Aorta (tissue), 5 donors: ENCODE measurements at places on chromosomes 5 and 9. TPM values are rescaled to one million over a fixed set of nuclear protein-coding genes. Genes with fewer than 3 reads are reported as not detected.
A peak's percentile ranks its signal among the peaks of the same experiment; 100 is the strongest.

The DRD1 gene
- 0.62 TPM for total RNA-seq

The FREM1 gene
- total RNA-seq: 18.9 TPM

The SLC4A9 gene
- total RNA-seq: not detected

The RMND5B gene
- 35.0 TPM for total RNA-seq

The CD180 gene
- 3.0 TPM for total RNA-seq

The UNC5A gene
- not detected for total RNA-seq

The EGFL7 gene
- total RNA-seq: 308 TPM

The COL27A1 gene
- total RNA-seq: 36.9 TPM

DNA sequence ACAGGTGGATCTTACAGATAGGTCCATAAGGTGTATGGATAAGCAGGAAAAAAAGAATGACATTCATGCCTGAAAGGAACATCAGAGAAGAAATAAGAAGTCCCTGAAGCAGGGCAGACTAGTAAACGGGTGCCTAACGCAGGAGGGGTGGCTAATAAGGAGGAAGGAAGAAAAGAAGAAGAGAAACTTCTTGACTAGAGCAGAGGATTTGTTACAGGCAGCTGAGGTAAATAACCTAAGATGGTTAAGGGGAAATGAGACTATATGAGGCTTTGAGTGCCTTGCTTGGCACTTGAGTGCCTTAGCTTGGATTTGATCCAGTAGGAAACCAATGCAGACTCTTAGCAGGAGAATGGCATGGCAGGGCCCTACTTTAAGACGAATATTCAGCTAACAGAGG lies 313.5 kb upstream of the PDE4D start:
- DNase-seq: no peak
- no peaks in the 10 kb centered on the region for H3K36me3 ChIP-seq
- no peak overlapping the region for H3K4me3 ChIP-seq

DNA sequence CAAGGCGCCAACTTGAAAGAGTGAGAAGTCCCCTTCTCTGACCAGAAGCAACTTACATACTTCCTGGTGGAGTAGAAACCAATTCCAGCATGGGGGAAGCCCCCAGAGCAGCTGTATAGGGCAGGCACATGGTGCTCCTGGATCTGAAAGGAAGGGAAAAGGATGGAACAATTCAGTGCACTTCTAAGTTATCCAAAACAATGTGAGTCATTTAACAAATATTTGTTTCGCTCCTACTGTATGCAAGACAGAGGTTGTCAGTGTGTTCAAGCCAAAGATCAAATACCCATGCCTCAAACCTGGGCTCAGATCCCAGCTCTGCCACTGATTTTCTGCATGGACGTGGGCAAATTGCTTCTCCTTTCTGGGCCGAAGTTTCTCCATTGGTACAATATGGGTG lies 67.1 kb downstream of the LHX2 start:
- DNase-seq: no peak
- H3K27me3 ChIP-seq: no peaks in the 10 kb centered on the region
- no peak overlapping the region for H3K27ac ChIP-seq
- H3K4me3 ChIP-seq: no peak overlapping the region

DNA sequence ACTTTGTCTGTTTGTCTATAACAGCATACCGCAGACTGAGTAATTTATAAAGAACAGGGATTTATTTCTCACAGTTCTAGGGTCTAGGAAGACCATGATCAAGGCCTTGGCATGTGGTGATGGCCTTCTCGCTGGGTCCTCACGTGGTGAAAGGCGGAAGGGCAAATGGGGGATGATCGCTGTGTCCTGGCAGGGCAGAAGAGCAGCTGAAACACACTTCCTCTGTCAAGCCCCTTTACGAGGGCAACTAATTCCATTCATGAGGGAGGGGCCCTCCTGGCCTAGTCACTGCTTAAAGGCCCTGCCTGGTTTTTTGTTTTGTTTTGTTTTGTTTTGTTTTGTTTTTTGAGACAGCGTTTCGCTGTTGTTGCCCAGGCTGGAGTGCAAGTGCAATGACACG lies 41.9 kb upstream of the UBTD2 start:
- no peaks in the 10 kb centered on the region for H3K27me3 ChIP-seq
- H3K4me1 ChIP-seq: no peaks in the 10 kb centered on the region
- H3K27ac ChIP-seq: no peak overlapping the region
- DNase-seq: no peak

DNA sequence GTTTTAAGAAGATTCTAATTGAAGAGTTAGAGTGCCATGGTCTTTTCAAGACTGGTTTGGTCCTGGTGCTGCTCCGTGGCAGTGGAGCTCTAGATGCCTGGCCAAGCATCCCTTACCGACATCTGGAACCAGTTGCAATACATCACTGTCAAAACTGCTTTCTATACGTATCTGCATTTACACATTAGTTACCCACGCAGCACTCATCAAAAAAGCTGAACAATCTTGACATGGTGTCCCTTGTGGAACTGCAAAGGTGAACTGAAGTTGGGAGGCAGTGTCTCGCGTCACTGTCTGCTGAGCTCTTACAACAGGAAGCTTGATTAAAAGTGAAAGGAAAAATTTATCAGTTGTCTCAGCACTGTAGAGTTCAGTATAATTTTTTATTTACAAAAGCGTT lies 82.6 kb downstream of the PBX3 start:
- no peak for DNase-seq
- H3K27me3 ChIP-seq: no peaks in the 10 kb centered on the region
- no peaks in the 10 kb centered on the region for H3K4me1 ChIP-seq
- H3K36me3 ChIP-seq: no peaks in the 10 kb centered on the region
- H3K27ac ChIP-seq: no peak overlapping the region

- peaks cover 2% of the 10 kb centered on the region for H3K36me3 ChIP-seq
- no peak overlapping the region for H3K27ac ChIP-seq
- peaks cover 4% of the 10 kb centered on the region for H3K27me3 ChIP-seq
- H3K4me3 ChIP-seq: no peak overlapping the region
- no peak for DNase-seq
Observed at GRCh38 chr5:73390972-73391371, 57.6 kb downstream of the FOXD1 start.

DNA sequence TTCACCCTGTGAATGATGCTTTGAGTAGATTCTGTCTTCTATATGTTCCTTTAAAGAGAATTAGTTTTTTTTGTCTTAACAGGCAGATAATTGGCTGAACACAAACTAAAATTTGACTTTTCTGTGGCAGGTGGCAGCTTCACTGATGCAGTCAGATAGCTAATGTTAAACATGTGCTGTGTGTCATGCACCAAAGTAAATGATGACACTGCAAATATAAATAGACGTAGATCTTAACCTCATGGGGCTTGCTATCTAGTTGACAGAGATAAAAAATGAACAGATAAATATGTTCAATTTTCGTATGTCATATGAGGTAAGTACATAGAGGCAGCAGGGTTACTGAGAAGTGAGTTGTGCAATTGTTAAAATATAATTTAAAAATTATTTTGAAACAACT lies 82.7 kb downstream of the PARP8 start:
- H3K27ac ChIP-seq: no peak overlapping the region
- no peaks in the 10 kb centered on the region for H3K4me1 ChIP-seq
- no peak overlapping the region for H3K4me3 ChIP-seq
- H3K36me3 ChIP-seq: no peaks in the 10 kb centered on the region

- H3K27ac ChIP-seq: peak overlapping the region; percentile 88
- no peaks in the 10 kb centered on the region for H3K4me1 ChIP-seq
- H3K27me3 ChIP-seq: no peaks in the 10 kb centered on the region
- H3K4me3 ChIP-seq: peak overlapping the region; percentile 24
- DNase-seq: no peak
Observed at GRCh38 chr5:140106805-140107311, 7.1 kb upstream of the PURA start.

DNA sequence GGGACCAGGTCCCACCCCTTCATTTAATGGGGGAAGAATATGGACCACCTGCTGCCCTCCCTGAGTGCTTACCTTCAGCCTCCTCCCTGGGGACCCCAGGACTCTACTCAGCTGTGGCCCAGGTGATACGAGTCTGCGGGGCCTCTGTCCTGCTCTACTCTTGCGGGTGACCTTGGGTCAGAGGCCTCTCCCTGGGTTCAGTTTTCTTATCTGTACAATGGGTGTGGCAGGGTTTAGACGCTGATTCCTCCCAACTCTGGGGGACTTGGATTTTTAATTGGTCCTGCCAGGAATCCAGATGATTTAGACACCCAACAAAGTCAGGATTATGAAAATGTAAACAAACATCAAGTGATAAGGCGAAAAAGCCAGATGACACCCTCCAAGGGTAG lies 25.0 kb downstream of the FAM163B start:
- DNase-seq: no peak
- no peaks in the 10 kb centered on the region for H3K4me1 ChIP-seq
- no peaks in the 10 kb centered on the region for H3K36me3 ChIP-seq
- no peak overlapping the region for H3K27ac ChIP-seq
- H3K27me3 ChIP-seq: no peaks in the 10 kb centered on the region

GRCh38 chr9:115758441-115758840 lies 395.1 kb upstream of the PAPPA start:
- DNase-seq: no peak
- peaks cover 2% of the 10 kb centered on the region for H3K4me1 ChIP-seq
- H3K27me3 ChIP-seq: no peaks in the 10 kb centered on the region
- no peak overlapping the region for H3K4me3 ChIP-seq

GRCh38 chr5:85000671-85001070 lies 616.0 kb upstream of the EDIL3 start:
- no peaks in the 10 kb centered on the region for H3K4me1 ChIP-seq
- peaks cover 1% of the 10 kb centered on the region for H3K27me3 ChIP-seq
- no peak overlapping the region for H3K4me3 ChIP-seq
- DNase-seq: no peak
- no peaks in the 10 kb centered on the region for H3K36me3 ChIP-seq

- no peak overlapping the region for H3K27ac ChIP-seq
- no peaks in the 10 kb centered on the region for H3K36me3 ChIP-seq
- H3K4me3 ChIP-seq: no peak overlapping the region
Observed at GRCh38 chr5:149138182-149138923, 2.9 kb upstream of the ABLIM3 start.

GRCh38 chr5:16615741-16616535 lies 859 bp downstream of the RETREG1 start:
- H3K4me3 ChIP-seq: peak overlapping the region; percentile 60
- no peaks in the 10 kb centered on the region for H3K36me3 ChIP-seq
- no peaks in the 10 kb centered on the region for H3K4me1 ChIP-seq
- H3K27ac ChIP-seq: no peak overlapping the region
- no peaks in the 10 kb centered on the region for H3K27me3 ChIP-seq
- DNase-seq: no peak

- no peaks in the 10 kb centered on the region for H3K4me1 ChIP-seq
- no peaks in the 10 kb centered on the region for H3K27me3 ChIP-seq
- H3K4me3 ChIP-seq: no peak overlapping the region
- DNase-seq: no peak
Observed at GRCh38 chr5:67543720-67544270, 347.2 kb upstream of the CD180 start.

- no peaks in the 10 kb centered on the region for H3K27me3 ChIP-seq
- H3K4me1 ChIP-seq: no peaks in the 10 kb centered on the region
- H3K4me3 ChIP-seq: no peak overlapping the region
- no peak overlapping the region for H3K27ac ChIP-seq
- H3K36me3 ChIP-seq: no peaks in the 10 kb centered on the region
Observed at GRCh38 chr9:76528056-76528455, 69.1 kb downstream of the GCNT1 start.

DNA sequence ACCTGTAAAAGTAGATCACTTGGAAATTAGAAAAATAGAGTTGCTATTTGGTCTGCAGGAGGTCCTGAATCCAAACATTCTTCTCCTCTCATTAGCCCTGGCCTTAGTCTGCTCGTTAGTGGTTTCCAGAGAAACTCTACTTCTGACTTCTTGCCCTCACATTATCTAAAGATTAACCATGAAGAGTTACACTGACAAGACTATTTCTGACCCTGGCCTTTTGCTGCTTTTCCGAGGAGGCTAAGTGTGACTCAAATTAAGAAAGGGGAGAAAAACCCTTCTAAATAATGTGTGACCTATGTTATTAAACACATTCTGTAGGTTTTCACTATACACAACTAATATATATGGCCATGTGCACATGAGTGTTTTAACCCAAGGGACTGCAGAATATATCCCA lies 302.4 kb downstream of the RAB3C start:
- H3K27me3 ChIP-seq: no peaks in the 10 kb centered on the region
- no peak for DNase-seq
- no peaks in the 10 kb centered on the region for H3K36me3 ChIP-seq
- H3K4me3 ChIP-seq: no peak overlapping the region
- peaks cover 4% of the 10 kb centered on the region for H3K4me1 ChIP-seq

DNA sequence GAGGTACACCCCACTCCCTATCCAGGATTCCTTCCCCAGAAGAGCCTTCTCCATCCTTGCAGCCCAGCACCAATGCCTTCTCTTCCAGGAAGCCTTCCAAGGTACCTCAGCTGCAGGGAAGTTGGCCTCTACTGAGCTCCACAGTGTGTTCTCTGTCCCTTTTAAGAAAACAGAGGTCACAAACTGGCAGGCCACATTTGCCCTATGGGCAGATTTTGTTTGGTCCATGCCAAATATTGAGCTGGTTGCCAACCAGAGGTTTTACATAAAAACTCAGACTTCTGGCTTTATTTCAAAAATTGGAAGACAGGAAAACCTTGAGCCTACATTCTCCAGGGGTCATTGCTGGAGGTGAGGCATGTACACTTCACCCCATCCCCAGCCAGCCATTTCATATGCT lies 9.0 kb upstream of the NDST1 start:
- H3K27ac ChIP-seq: no peak overlapping the region
- DNase-seq: no peak
- H3K4me1 ChIP-seq: peaks cover 3% of the 10 kb centered on the region
- H3K4me3 ChIP-seq: no peak overlapping the region

- no peak overlapping the region for H3K27ac ChIP-seq
- no peak for DNase-seq
- H3K4me3 ChIP-seq: no peak overlapping the region
Observed at GRCh38 chr9:35842020-35842745, 13.2 kb downstream of the TMEM8B start.

GRCh38 chr5:36377192-36377591 lies 75.5 kb upstream of the RANBP3L start:
- no peak overlapping the region for H3K4me3 ChIP-seq
- no peak for DNase-seq

- no peak overlapping the region for H3K4me3 ChIP-seq
- H3K36me3 ChIP-seq: peaks cover 13% of the 10 kb centered on the region
- H3K4me1 ChIP-seq: no peaks in the 10 kb centered on the region
- no peaks in the 10 kb centered on the region for H3K27me3 ChIP-seq
Observed at GRCh38 chr9:21833090-21833801, 30.8 kb downstream of the MTAP start.

GRCh38 chr9:17088566-17088965 lies 46.3 kb upstream of the CNTLN start:
- H3K27me3 ChIP-seq: no peaks in the 10 kb centered on the region
- DNase-seq: no peak
- no peak overlapping the region for H3K4me3 ChIP-seq
- H3K27ac ChIP-seq: no peak overlapping the region

- H3K27me3 ChIP-seq: no peaks in the 10 kb centered on the region
- no peak for DNase-seq
Observed at GRCh38 chr9:1047591-1048230, 2.4 kb upstream of the DMRT2 start.

GRCh38 chr5:150642567-150642927 lies 2.1 kb downstream of the SYNPO start:
- no peaks in the 10 kb centered on the region for H3K36me3 ChIP-seq

- H3K4me3 ChIP-seq: no peak overlapping the region
- no peaks in the 10 kb centered on the region for H3K27me3 ChIP-seq
- H3K4me1 ChIP-seq: no peaks in the 10 kb centered on the region
- DNase-seq: no peak
- H3K36me3 ChIP-seq: no peaks in the 10 kb centered on the region
- no peak overlapping the region for H3K27ac ChIP-seq
Observed at GRCh38 chr5:158117467-158118160, 258.7 kb upstream of the CLINT1 start.
